ENCODE measurements at places on chromosomes 16 and 17.

GRCh38 chr17:59839651-59840328, 53.0 kb downstream of the TUBD1 start:
- DNase-seq: peak; percentile 45

- DNase-seq: peak; percentile 25
These were observed 35.0 kb downstream of the PSME3IP1 start for GRCh38 chr16:57150682-57151330.

- no peak for DNase-seq
These were observed 202.2 kb downstream of the ENGASE start for GRCh38 chr17:79276821-79277220.

GRCh38 chr17:42819939-42820535, 4.0 kb downstream of the BECN1 start:
- DNase-seq: peak; percentile 67

GRCh38 chr16:77049577-77049976, 141.4 kb upstream of the MON1B start:
- no peak for DNase-seq

DNA sequence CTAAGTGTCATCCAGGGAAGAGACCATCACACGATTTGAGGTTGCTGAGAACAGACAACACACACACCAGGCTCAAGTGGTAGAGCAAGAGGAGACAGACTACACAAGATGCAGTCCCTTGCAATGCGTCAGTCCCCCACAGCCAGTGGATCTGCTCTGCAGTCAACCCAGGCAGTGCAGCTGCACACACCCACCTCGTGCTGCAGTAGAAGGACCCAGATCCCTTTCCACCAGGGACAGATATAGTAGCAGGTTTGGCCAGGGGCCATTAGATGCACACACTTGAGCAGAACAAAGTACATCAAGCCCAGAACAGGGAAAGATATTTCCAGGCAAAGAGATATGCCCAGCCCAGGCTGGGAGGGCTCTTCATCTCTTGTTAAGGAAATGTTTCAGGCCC, 112.9 kb downstream of the GRIN2A start:
- no peak for DNase-seq

- DNase-seq: no peak
These were observed 45.8 kb downstream of the PITPNC1 start for GRCh38 chr17:67422897-67423296.

DNA sequence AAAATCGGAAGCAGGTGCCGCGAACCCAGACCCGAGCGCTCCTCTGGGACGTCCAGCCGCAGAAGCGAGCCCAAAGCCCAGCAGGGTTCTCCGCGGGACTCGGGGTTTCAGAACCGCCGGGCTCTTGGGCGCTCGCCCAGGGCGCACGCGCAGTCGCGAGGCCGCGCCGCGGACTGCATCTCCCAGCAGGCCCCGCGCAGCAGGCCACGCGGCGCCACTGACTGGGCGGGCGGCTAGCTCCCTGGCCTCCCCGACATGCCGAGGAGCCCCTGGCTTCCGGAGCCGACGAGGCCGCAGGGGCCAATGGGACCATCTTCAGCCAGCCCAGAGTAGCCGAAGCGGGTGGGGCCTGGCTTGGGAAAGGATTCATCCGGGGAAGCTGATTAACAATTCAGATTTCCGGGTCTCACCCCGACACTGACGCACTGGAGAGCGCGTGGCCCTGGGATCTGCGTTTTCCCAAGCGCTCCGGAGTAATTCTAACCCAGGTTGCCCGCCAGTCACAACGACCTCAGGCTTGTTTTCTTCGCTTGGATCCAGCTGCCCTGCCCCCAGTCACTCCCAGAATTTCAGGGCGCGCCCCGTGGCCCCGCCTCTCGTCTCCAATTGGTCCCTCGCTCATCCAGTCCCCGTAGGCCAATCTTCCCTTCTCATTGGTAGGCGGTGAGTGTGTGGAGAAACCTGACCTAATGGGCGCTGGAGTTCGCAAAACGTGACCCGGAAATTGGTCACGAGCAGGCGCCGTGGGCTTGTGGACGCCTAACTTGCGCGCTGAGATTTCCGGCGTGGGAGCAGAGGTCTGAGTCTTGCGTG, at the start of gene ZNF263:
ZNF263 (plus strand) TSS at position 762 of the 813 bp plus-strand sequence. CDS start 328 bp downstream, outside the sequence.
- peak; percentile 99 for DNase-seq

DNA sequence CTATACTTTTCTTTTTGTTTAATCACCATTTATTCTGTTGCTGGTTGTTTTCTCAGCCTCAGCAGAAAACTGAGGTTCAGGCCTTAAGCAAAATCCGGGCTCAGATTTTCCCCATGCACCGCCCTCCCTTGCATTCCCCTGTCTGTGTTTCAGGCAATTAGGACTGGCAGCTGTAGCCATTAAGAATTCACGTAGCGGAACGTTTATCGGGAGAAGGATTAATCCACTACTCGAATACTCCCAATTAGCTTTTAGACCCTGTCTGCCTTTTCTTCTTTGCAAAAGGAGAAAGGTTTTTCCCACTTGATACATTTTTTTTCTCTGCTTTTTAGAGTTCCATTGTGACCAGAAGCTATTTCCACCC, 173.1 kb downstream of the RPTOR start:
- no peak for DNase-seq

GRCh38 chr17:44983563-44983962, 15.5 kb upstream of the C1QL1 start:
- no peak for DNase-seq

DNA sequence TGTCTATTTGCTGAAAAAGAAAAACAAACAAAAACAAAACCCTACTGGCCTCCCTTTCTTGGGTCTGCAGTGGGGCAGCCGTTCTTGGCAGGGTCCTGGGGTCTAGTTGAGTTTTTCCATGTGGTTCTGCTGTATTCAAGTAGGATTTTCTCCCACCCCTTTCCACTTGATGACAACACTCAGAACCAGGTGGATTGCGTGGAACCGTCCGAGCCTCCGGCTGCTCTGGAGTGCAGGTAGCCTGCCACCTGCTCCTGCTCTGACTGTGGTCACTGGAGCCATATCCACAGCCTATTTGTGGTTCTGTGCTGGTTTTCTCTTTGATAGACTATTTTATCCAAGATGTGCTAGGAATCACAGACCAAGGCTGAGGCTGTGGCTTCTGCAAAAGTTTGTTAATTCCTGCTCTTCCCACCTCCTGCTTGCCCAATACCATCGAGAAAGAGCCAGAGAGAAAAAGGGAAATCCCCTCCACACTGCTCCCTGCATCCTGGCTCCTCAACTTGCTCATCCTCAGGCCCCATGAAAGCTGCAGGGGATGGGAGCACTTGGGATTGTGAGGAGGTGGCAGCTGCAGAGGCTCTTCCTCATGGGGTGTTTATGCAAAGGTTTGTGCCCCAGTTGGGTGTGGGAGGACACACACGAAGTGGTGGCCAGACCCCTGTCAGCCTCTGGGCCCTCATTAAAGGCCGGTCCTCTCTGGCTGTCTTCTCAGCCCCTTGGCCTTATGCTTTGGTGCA, 377.8 kb upstream of the TNRC6C start:
- DNase-seq: no peak

DNA sequence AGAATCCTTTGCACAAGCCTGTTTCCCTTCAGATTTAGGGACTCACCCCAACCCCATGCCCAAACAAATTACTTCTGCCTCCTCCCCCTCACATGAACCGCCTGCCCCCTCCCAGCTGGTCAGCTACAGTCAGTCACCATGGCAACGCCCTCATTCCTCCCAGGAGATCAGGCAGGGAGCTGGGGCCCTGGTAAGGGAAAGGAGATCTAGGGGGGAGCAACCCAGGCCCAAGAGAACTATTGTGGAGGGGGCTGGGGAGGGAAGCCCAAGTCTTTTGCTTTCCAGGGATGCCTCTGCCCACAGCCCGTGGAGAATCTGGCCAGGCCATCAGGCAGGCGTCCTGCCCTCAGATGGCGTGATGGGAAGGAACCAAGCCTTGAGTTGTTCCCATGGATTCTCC, 2.8 kb downstream of the FAM171A2 start:
- DNase-seq: peak; percentile 39

DNA sequence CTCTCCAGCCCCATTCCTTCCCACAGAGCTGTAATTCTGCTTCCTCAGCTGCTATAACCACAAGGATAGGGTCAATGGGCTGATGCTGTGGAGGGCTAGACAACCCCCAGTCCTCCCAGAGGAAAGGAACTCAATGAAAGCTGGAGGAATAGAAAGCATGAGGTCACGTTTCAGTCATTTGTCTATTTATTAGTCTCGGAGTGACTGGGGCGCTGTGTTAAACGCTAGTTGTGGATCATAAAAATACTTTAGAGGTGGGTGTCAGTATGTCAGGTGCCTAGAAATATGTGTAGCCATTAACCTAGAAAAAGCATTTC, 787 bp upstream of the CCL3L1 start:
- DNase-seq: no peak

DNA sequence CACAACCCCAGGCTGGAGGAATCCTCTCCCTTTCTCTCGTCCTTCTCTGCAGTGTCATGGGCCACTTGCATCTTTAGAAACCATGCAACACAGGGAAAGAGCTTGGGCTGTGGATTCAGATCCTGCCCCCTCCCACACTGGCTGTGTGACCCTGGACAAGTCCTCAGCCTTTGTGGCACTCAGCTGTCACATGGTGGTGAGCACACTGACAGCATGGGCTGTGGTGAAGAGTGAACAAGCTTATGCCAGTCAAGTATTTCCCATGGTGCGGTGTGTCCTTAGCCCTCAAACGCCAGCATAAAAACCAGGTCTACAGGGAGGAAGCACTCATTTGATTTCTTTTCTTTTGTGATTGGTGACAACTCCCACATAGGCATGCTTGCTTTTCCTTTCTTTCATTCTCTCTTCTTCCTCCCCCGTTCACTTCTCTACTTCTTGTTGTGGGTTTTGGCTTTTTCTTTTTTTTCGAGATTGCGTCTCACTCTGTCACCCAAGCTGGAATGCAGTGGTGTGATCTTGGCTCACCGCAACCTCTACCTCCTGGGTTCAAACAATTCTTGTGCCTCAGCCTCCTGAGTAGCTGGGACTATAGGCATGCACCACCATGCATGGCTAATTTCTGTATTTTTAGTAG, 314.2 kb downstream of the CPPED1 start:
- no peak for DNase-seq

DNA sequence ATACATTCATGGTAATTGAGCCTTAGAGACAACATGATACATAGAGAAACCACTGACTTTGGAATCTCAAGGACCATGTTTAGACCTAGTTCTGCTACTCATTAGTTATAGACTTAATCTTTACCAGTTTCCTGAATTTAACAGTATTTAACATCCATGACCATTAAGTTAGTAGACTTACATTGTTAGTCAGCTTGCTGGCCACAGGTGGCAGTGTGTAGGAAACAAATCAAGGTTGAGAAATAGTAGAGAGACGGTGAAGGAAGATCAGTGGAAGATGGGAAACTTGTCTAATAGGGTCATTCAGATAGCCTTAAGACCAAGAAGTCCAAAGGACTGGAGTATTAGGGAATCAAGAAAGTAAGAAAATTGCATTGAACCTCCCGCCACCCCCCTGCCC, 31.0 kb downstream of the OMG start:
- DNase-seq: no peak

DNA sequence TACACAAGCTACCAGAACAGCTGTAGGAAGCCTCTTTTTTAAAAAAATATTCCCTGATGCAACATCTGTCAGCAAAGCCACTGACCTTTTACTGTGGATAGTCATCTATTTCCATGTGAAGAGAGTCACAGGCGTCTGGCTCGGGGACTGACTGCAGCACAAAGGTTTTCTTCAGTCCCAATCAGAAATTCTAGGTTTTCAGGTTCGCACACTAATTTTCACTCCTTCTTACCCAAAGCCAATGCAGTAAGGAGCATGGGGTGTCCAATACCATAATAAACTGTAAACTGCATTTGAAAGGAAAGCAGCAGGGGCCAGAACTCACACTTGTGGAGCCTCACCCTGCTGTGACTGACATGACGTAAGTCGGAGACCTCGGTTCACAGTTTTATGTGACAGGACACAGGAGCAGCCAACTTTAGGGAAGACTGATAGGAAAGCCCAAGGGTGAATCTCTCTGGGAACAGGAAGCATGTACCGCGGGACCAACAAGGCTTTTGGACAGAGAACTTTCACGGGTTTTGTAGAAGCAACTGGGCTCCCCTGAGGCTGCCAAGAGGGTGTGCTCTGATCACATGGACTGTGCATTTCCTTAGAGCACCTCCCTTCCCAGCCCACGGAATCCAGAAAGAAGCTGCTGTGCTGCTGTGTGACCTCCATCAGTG, 9.1 kb upstream of the TMEM100 start:
- peak; percentile 9 for DNase-seq
